ENCODE measurements at places on chromosomes 3 and 15.
A peak's percentile ranks its signal among the peaks of the same experiment; 100 is the strongest.

- DNase-seq = no peak
Measured at GRCh38 chr3:37955918-37956707, 34.5 kb upstream of the VILL start.

DNA sequence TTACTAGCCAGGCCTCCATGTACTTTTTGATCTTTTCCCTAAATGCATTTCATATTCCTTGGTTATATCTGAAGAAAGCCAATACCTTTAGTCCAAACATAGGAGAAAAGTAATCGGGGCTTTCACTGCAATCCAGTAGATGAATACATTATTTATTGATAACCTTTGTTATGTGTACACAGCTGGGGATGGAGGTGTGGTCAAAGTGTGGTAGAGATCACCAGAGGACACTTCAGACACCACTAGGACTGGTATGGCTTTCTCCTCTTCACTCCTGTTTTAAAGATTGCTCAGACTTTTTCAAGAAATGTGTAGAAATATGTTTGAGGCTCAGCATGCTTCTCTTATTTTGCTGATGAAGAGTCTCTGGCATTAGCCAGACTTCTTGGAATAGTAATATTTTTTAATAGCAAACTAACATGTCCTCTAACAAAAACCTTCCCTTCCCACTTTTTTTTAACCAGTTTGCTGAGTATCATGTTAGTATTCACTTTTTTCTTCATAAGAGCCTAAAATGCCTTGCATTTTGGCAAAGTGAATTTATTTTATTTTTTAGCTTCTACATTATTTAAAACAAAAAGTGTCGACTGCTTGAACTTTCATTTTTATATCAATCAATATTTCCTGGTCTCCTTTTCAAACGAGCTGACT, 65.6 kb upstream of the MBNL1 start:
- DNase-seq = no peak

DNA sequence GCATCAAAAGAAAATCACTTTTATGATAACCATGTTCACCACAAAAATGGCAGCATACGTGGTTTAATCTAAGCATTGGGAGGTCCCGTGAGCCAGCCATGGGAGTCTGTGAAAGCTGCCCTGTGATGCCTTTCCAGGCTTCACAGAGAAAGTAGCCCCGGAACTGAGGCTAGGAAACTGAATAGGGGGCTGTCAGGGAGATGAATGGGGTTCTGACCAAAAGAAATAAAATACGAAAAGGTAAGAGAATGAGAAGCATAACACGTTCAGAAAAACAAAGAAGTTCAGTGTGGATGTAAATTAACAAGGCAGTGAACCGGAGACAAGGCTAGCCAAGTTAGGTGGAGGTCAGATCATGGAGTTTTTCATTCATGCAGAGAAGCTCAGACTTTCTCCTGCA, 118.9 kb downstream of the ANXA2 start:
- DNase-seq = no peak

DNA sequence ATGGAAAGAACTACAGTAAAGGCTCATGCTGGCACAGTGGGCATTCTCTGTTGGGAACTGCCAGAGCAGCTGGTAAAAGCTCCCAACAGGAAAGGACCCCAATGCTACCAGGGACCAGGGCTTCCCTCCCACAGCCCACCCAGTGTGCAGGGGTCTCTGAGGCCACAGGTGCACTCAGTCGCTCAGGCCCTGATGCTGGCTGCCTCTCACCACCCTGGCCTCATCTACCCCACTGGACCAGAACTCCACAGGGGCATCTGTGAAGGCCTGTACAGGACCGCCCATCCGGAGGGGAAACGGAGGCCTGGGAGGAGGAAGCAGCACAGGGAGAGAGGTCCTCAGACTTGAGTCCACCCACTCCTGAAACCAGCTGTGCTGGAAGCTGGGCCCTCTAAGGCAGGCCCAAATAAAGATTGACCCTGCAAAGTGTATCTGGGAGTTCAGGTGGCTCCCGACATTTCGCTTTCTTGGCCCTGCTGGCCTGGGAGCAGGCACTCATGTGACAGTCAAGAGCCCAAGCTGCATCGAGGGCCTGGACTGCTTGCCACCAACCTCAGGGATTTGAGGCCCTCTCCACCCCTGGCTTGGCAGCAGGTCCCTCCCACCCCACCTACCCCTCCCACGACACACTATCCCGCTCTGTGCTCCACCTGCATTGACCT, 12.7 kb downstream of the KLF15 start:
- DNase-seq = peak; percentile 1

Measured in activated naive CD4-positive, alpha-beta T cell treated with anti-CD3 and anti-CD28 coated beads, Interleukin-2, amount 50 U/mL, for 72 hours (primary cell).